ENCODE measurements at places on chromosomes 4 and X. TPM values are rescaled to one million over a fixed set of nuclear protein-coding genes. Genes with fewer than 3 reads are reported as not detected.
A peak's percentile ranks its signal among the peaks of the same experiment; 100 is the strongest.

Gene PNCK
- total RNA-seq: not detected

GRCh38 chr4:6022607-6023288, 4.5 kb upstream of the C4orf50 start:
- no peaks in the 10 kb centered on the region for H3K36me3 ChIP-seq
- H3K27me3 ChIP-seq: no peaks in the 10 kb centered on the region

GRCh38 chr4:81130569-81130968, 84.5 kb downstream of the PRKG2 start:
- no peaks in the 10 kb centered on the region for H3K27me3 ChIP-seq
- no peak overlapping the region for H3K27ac ChIP-seq
- DNase-seq: no peak
- no peaks in the 10 kb centered on the region for H3K36me3 ChIP-seq
- no peaks in the 10 kb centered on the region for H3K4me1 ChIP-seq

GRCh38 chrX:130165181-130165702, 399 bp downstream of the AIFM1 start:
- peak overlapping the region; percentile 65 for H3K4me3 ChIP-seq
- H3K4me1 ChIP-seq: no peaks in the 10 kb centered on the region
- no peak for DNase-seq
- H3K27me3 ChIP-seq: no peaks in the 10 kb centered on the region
- peak overlapping the region; percentile 83 for H3K27ac ChIP-seq

- H3K27ac ChIP-seq: no peak overlapping the region
- no peaks in the 10 kb centered on the region for H3K4me1 ChIP-seq
- H3K4me3 ChIP-seq: no peak overlapping the region
- no peak for DNase-seq
- no peaks in the 10 kb centered on the region for H3K36me3 ChIP-seq
Observed at GRCh38 chrX:63744850-63745394, 40.1 kb downstream of the ARHGEF9 start.

- H3K27ac ChIP-seq: no peak overlapping the region
- H3K4me1 ChIP-seq: no peaks in the 10 kb centered on the region
- H3K36me3 ChIP-seq: no peaks in the 10 kb centered on the region
- H3K4me3 ChIP-seq: no peak overlapping the region
Observed at GRCh38 chr4:173397604-173398003, 1.3 kb downstream of the SCRG1 start.

Gene IDH3G
- 55.0 TPM for total RNA-seq

DNA sequence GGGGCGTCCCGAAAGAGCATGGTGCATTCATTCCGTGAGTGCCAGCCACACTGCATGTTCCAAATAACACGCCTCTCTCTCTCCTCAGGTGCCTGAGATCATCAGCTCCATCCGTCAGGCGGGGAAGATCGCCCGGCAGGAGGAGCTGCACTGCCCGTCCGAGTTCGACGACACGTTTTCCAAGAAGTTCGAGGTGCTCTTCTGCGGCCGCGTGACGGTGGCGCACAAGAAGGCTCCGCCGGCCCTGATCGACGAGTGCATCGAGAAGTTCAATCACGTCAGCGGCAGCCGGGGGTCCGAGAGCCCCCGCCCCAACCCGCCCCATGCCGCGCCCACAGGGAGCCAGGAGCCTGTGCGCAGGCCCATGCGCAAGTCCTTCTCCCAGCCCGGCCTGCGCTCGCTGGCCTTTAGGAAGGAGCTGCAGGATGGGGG, 54.2 kb downstream of the PTTG2 start:
- H3K36me3 ChIP-seq: no peaks in the 10 kb centered on the region
- no peaks in the 10 kb centered on the region for H3K27me3 ChIP-seq
- DNase-seq: no peak
- no peaks in the 10 kb centered on the region for H3K4me1 ChIP-seq

GRCh38 chr4:70754470-70754869, 32.7 kb downstream of the RUFY3 start:
- H3K4me1 ChIP-seq: peaks cover 11% of the 10 kb centered on the region
- DNase-seq: no peak
- no peaks in the 10 kb centered on the region for H3K27me3 ChIP-seq
- H3K27ac ChIP-seq: no peak overlapping the region
